ENCODE measurements at places on chromosomes 6 and 20.

GRCh38 chr6:151293688-151294016, 53.9 kb downstream of the AKAP12 start:
- no peak for DNase-seq

- DNase-seq = no peak
These were observed 17.5 kb downstream of the MRPS18A start for GRCh38 chr6:43669922-43670622.

GRCh38 chr6:130794010-130794697, 33.1 kb upstream of the SMLR1 start:
- DNase-seq = no peak

- DNase-seq = no peak
These were observed 36.7 kb downstream of the NINL start for GRCh38 chr20:25548613-25549086.

GRCh38 chr6:25748049-25748448, 6.5 kb upstream of the SLC17A4 start:
- DNase-seq = no peak

DNA sequence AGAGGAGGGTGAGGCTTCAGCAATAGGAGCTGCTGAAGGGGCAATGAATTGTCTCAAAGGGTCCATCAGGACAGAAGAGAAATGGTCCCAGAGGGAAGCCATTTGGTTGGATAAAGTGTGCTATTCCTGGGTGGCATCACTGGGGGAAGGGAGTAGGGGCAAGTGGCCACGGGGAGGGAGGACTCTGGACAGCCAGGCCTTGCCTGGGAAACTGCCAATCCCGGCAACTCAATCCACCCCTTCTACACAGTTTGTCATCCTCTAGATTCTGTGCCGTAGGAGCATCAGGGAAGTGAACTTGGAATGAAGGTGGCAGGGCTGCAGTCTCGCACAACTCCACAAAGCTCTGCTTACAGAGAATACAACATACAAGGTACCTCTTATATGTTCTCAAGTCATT, 59.5 kb upstream of the RIPOR2 start:
- no peak for DNase-seq

DNA sequence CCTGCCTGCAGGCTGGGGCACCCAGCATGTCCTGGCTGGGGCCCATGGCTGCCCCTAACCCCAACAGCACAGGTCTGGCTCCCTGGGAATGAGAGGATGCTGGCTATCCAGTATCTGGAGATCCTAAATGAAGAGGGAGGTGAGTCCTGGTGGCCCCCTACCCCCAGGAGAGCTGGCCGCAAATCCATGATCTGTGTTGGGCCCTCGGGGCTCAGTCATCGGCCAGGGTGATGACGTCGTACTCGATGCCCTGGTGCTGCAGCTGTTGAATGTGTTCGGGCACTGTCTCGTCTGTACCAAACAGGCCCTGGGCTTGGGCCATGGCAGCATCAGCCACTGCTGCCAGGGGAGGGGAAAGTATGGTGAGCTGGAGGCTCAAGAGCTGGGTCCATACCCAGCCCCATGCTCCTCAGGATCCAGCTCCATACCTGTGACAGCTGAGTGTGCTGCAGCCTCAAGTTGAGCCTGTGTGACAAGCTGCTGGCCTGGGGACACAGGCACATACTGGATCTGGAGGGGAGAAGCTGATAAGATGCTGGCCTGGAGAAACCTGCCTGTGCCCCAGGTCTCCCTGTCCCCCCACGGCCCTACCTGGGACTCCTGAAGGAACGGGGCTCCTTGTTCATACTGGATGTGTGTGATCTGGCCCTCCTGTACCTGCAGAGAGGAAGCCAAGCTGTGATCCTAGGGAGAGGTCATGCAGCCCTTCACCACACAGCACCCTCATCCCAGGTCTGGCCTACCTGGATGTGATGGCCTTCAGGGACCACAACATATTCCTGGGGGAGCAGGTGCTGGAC, 14.5 kb downstream of the PCIF1 start:
- no peak for DNase-seq

DNA sequence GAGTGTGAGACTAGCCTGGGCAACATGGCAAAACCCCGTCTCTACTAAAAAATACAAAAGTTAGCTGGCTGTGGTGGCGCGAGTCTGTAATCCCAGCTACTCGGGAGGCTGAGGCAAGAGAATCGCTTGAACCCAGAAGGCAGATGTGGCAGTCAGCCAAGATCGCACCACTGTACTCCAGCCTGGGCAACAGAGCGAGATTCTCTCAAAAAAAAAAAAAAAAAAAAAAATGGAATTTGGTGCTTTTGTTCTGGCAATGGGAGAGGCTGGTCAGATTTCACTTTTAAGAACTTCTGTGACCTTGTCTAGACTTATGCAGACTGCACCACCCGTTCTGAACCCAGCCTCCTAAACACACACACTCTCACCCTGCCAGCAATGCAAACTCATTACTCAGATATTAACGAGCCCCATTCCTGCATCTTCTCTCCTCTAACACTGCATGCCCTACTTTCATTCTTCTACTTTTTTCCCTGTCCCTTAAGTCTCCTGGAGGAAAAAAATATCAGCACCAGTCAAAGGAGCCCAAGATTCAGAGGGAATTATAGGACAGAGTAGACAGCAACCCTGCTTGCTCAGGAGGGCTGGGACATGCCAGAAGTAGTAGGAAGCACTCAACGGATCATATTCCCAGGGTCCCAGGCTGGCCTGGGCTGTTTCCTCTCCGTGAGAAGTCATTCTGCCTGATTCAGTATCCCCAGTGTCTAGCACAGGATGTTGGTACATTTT, 4.4 kb downstream of the MOCS1 start:
- no peak for DNase-seq

DNA sequence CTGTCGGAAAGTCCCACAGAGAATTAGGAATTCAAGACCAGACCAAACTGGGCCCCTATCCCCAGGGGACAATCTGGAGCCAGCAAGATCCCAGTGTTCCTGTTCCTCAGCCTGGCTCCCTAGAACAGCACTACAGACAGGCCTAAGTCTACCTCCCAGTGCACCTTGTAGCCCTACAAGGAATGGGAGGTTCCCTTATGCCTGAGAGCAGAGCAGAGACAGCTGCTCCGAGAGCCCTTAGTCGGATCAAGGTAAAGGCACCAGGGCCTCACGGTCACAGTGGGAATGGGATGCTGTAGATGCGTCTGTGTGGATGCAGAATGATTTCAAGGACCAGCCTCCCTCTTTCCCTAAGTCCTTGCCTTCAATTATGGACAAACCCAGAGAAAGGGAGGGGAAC, 204.5 kb upstream of the STXBP5 start:
- no peak for DNase-seq

DNA sequence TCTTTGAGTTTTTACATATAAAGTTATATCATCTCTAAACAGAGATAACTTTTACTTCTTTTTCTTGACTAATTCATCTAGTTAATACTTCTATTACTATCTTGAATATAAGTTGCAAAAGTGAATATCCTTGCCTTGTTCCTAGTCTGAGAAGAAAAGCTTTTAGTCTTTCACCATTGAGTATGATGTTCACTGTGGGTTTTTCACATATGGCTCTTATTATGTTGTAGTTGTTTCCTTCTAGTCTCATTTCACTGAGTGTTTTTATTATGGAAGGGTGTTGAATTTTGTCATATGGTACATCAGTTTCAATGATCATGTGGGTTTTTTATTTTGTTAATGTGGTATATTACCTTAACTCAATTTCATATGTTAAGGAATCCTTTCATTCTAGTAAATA, 488.3 kb downstream of the COL12A1 start:
- DNase-seq = no peak

DNA sequence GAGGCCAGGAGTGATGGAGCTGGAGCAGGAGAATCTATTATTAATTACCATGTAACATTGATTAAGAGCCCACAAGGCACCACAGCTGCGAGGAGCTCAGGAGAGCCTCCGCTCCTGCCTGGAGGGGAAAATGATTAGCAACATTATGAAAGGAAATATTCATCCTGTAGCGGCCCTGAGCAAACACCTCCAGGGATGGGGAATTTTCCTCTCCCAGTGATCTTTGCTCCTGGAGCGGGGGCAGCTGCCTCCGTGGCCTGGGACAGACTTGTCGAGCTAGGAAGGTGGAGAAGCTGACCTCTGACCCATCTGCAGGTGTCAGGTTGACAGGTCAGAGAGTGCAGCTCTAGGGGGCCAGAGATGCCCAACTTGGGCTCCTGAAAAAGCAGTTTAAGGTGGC, 40.1 kb upstream of the SIRPA start:
- no peak for DNase-seq

DNA sequence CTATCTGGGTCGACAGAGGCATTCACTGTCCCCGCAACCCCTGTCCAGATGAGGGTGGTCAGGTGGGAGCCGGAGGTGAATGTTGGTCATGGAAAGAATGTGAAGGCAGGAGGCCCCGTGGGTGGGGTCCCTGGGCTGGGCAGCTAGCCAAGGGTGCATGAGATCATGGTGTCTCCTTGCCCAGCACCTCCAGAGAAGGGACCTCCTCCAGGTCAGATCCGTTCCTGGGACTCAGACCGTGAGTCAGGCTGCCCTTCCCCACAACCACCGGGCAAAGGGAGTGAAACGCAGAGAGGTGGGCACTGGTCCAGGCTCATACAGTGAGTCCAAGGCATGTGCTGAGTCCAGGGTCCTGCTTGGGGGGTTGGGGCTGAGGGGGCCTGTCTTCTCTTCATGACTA, 3.5 kb downstream of the FOXS1 start:
- DNase-seq = no peak

DNA sequence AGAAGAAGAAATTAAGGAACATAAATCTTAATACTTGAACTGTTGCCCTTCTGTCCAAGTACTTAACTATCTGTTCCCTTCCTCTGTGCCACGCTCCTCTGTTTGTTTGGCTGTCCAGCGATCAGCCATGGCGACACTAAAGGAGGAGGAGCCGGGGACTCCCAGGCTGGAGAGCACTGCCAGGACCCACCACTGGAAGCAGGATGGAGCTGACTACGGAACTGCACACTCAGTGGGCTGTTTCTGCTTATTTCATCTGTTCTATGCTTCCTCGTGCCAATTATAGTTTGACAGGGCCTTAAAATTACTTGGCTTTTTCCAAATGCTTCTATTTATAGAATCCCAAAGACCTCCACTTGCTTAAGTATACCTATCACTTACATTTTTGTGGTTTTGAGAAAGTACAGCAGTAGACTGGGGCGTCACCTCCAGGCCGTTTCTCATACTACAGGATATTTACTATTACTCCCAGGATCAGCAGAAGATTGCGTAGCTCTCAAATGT, 17.1 kb downstream of the IRF4 start:
- peak; percentile 68 for DNase-seq

DNA sequence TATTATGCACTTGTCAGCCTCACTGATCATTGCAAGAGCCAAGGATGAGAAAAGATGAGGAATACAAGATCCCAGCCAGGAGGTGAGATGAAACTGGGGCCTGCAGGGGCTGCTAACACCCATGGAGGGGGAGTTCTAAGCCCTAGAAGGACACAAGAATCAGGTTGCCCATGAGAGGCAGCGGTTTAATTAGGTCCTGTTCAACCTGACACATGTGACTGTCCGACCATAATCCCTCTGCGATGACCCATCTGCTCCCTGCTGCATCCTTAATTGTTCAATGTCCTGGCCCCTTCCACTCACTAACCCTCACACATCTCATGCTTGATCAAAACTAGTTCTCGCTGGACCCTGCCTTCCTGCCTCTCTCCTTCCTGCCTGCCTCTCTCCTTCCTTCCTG, 52.2 kb upstream of the NNAT start:
- DNase-seq = no peak

- DNase-seq = peak; percentile 83
These were observed 814.8 kb downstream of the MAFB start for GRCh38 chr20:39874049-39874893.

DNA sequence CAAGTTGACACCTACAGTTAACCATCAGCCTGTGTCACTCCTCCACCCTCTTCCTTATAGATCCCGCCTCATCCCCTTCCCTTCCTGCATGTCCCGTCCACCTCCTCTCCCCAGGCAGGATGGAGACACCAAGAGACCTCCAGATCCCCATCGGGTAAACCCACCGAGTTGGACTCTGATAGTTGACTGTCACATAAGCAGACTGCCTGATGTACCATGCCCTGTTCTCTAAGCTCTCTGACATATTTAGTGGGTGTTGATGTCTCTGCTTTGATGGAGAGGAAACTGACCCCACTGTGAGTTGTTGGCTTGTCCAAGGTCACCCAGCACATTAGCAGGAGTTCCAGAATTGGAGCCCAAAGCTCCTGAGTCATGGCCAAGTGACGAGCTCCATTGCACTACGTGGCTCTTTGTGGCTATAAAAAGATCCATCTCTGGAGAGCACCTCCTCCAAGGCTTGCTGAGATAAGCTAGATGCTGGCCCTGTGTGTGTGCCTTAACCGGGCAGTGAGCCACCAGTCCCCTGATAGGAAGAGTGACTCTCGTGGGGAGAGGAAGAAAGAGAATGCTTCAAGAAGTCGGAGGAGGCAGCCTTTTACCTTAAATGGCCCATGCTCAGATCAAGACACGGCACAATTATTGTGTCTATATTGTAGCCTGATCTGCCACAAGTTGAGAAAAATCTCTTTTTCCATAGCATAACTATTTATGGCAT, 236.0 kb upstream of the ECI2 start:
- DNase-seq = no peak

DNA sequence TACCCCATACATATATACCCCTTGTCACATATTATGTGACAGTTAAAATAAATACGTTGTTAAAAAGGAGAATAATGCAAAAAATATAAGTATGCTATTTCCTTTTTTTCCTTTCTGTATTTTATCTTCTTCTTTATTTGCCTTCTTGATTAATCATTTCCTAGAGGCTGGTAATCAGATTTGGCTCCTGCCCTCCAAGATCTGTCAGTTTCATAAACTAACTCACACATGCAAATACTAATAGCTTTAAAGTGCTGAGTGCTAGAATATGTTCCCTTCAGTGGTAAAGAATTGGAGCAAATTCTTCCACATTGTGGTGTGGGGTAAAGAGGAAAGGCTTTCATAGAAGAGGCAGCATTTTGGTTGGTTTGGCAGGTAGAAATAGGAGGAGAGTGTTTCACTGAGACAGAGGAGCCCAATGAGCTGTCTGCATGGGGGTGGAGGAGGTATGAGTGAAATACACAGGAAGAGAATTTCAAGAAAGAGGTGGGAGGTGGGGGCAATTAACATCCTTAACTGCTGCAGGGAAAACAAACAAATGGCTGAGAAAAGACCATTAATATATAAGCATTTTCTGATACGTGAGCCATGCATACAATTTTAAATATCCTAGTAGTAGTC, 523.9 kb downstream of the BMP2 start:
- no peak for DNase-seq

- DNase-seq = no peak
These were observed 2.9 kb downstream of the STAU1 start for GRCh38 chr20:49185071-49185761.

GRCh38 chr20:33658510-33658909, 3.6 kb upstream of the C20orf144 start:
- no peak for DNase-seq

GRCh38 chr20:58179432-58180099, 48.9 kb downstream of the ANKRD60 start:
- DNase-seq = peak; percentile 9

GRCh38 chr6:82870582-82871172, 195.0 kb downstream of the UBE3D start:
- peak; percentile 68 for DNase-seq

GRCh38 chr20:2224368-2224639, 71.5 kb upstream of the TGM3 start:
- no peak for DNase-seq

- no peak for DNase-seq
These were observed 128.6 kb downstream of the GRM4 start for GRCh38 chr6:34017106-34017805.

All from NCI-H774 (cell line).